ENCODE measurements at places on chromosomes 5 and 9.
A peak's percentile ranks its signal among the peaks of the same experiment; 100 is the strongest.

DNA sequence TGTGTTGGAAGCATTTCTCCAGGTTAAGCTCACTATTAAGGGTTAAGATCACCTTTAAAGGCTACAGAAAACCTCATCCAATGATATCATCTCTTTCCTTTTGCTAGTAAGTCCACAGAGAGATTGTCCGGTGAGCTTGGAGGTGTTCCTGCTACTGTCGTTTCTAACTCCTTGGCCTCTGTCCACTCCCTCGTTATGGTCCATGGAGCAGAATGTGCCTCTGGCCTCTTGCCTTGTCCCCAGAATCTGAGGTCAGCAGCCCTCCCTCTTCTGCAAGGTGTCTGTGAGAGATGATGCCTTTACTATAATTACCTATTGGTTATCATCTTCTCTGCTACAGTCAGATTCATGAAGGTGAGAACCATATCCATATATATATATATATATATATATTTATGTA lies 15.0 kb downstream of the ORM2 start:
- no peak for DNase-seq

- no peak for DNase-seq
Observed at GRCh38 chr5:81989204-81989603, 17.4 kb downstream of the ATG10 start.

DNA sequence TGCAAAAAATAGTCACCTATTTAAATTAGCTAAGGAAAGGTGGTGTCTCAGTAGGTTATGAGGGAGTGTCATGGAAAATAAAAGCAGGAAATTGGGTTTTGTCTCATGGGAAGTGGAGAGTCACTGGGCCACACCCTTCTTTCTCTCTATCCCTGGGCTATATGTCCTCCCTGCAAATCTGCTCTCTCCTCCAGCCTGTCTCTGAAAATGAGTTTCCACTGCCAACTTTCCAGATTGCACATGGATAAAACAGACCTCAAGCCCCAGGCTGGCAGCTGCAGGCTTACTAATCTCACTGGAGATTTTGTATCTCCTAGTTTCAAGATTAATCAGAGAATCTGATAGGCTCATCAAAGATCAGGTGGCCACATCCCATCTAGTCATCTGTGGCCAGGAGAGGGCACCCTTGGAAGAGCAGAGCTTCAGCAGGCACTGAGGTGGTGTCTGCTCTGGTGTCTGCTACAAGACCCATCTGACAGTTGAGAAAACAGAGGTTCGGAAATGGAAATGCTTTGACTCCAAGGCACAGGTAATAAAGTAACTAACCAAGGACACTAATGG lies 178.9 kb downstream of the MSX2 start:
- no peak for DNase-seq

GRCh38 chr5:169550227-169550626 lies 33.3 kb upstream of the SPDL1 start:
- no peak for DNase-seq

DNA sequence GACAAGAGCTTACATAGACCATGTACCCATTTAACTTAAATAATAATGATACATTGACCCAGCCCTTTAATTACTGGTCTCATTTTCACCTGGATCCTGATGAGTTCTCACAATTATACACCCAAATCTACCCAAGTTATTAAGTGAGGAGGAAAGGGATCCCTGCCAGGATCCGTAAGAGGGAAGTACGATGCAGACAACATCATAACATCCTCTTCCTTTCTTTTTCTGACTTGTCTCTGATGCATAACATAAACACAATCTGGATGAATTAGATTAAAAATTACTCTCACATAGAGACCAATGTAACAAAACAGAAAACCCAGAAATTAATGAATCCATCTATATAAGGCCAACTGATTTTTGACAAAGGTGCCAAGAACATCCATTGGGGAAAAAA lies 17.0 kb downstream of the MARCHF3 start:
- DNase-seq, result no peak

GRCh38 chr5:110008131-110008530 lies 318.4 kb downstream of the MAN2A1 start:
- no peak for DNase-seq

GRCh38 chr5:28483327-28484025 lies 1445.1 kb upstream of the CDH9 start:
- no peak for DNase-seq

GRCh38 chr5:113089653-113090335 lies 113.2 kb downstream of the DCP2 start:
- DNase-seq, result no peak

- no peak for DNase-seq
Observed at GRCh38 chr5:148471379-148471778, 87.6 kb downstream of the FBXO38 start.

DNA sequence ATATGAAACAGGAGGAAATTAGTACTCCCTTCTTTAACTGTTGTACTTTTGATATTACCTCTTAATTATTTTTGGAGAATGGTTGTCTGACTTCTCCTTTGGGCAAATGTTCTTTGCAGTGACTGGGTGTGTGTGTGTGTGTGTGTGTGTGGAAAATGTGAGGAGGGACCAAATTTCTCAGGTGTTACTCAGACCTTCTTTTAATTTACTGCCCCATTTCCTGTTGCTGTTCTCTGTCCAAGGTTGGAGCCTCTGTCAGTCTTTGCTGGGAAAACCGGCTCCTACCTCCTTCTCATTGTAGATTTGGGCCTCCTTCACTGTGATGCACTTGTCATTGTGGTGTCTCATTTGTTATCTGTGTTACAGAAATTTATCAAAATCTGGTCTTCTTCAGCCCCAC lies 68.4 kb downstream of the PBX3 start:
- no peak for DNase-seq

DNA sequence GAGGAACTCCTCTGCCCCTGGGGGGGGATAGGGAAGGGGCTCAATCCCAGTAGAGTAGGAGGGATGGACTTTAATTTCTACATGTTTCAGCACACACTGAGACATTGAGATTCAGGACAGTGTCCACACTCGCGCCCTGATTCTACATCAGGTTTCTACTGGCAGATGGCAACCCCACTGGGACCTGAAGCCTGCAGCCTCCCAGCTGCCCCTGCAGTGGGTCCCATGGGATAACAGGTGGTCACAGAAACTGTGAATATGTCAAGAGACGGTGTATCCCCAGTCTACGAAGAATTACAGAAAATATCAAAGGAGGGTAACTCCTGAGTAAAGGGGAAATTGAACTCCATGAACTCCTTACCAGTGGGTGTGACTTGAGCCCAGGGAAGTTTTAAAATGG lies 2.4 kb upstream of the TERT start:
- no peak for DNase-seq

GRCh38 chr9:112337547-112337946 lies 4.1 kb upstream of the PTBP3 start:
- DNase-seq, result no peak

DNA sequence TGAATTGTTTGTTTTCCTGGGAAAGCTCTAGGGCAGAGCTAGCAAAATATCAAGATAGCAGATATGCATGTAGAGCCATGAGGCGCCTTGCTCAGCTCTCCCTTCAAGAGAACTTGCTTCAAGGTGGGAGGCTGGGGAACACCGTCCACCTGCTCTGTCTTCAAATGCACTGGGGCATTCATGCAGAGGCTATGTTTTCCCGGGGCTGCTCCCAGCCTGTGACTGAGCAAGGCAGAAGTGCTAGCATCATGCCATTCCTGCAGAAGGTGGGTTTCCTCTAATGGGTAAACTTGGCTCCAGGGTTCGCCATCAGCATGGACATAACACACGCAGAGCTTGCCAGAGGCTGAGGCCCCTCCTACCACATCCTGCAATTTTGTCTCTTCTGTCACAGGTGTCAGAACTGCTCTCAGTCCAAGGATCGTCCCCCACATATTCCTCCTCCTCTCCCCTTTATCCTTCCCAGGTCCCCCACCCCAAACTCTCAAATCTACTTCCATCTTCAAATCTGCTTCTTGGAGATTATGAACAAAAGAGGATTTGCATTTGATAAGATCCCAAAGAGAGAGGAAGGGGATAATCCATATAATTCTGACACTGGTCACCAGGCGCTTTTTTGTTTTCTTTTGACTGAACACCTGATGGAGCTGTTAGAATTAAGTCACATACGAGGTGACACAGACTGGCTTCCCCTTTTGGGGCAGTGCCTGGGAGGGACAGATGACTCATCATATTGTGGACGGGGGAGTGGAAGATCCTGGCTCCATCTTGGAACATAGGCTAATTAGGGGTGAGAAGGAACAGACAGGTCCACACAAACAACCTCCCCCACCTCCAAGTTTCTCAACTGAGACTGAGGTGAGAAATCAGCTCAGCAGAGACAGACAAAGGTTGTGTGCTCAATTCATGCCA lies 85.0 kb upstream of the TAF11L2 start:
- DNase-seq, result no peak

GRCh38 chr5:166338801-166339200 lies 1952.6 kb upstream of the WWC1 start:
- no peak for DNase-seq

DNA sequence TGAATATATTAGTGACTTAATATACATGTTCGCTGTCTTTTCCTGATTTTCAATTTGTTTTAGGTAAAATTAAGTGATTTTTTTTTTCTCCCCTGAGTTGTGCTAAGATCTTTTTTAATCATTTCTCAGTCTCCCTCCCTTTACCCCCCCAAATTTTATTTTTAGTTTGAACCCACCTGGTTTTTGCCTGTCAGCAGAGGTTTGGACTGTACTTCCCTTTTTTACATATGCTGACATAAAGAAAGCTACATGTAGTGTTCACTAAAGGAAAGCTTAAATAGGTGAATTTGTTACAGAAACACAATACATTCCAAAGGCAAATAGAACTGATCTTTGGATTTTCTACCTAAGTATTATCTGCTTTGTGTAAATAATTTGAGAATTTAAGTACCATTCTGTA lies 82.2 kb downstream of the IPO11 start:
- no peak for DNase-seq

- peak; percentile 61 for DNase-seq
Observed at GRCh38 chr9:130128733-130129431, 43.3 kb upstream of the NCS1 start.

Data from testis (tissue), 5 donors.